ENCODE measurements at places on chromosomes 5 and 9.

- peak; percentile 27 for DNase-seq
These were observed 171.6 kb downstream of the PAX5 start for GRCh38 chr9:36862206-36863145.

DNA sequence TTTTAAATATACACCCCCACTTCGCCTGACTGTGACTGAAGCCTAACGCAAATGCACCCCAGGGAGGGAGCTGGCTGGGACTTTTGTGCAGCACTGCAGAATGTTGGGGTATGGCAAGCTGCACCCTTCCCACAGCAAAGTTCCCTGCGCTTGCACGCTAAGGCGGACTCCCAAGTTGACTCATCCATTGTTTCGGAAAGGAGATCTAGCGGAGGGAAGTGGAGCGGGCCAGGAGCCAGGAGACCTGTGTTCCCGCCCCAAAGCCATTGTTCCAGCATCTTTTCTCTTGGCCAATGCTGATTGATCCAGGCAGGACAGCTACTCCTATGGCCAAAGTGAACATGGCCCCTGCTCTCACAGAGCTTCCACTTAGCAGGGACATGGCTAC, 202.9 kb downstream of the AOPEP start:
- DNase-seq = no peak

DNA sequence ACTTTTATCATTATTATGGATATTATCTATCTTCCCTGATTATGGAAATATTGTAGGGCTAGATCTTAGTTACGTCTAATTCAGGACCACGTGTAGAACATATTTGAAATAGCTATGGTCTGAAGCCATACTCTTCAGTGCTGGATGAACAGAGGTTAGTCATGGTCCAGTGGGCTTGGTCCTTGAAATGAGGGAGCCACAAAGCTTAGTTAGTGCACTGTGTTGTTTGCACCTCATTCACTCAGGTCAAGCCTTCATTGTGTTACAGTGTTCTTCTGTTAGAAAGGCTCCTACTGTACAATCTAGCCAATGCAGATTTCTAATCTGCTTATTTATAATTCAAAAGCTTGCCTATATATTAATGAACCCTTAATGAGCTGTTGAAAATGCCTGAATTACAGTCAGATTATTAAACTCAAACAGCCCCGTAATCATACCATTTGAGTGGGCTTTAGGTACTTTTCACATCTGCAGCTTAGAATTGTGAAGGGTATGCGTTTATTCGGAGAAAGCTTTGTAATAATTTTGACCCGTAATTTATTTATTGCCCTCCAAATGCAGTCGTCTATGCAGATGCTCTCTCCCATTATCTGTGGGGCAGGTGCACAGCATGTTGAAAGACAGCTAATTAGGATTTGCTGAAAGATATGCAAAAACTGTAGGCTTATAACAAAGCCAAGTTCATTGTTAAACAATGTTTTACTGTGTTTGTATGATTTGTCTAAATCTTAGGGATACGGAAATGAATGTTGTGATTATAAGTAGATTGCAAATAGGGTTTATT, 164.9 kb downstream of the PBX3 start:
- peak; percentile 25 for DNase-seq

GRCh38 chr9:13383216-13383615, 103.7 kb upstream of the MPDZ start:
- DNase-seq = no peak

GRCh38 chr9:137502008-137502911, 43.1 kb upstream of the NSMF start:
- DNase-seq = no peak

- no peak for DNase-seq
These were observed 158.9 kb upstream of the FREM1 start for GRCh38 chr9:15069106-15069505.

- peak; percentile 61 for DNase-seq
These were observed 43.5 kb upstream of the DNAH5 start for GRCh38 chr5:13987843-13988464.

- no peak for DNase-seq
These were observed 249.9 kb downstream of the NTRK2 start for GRCh38 chr9:84919440-84919839.

DNA sequence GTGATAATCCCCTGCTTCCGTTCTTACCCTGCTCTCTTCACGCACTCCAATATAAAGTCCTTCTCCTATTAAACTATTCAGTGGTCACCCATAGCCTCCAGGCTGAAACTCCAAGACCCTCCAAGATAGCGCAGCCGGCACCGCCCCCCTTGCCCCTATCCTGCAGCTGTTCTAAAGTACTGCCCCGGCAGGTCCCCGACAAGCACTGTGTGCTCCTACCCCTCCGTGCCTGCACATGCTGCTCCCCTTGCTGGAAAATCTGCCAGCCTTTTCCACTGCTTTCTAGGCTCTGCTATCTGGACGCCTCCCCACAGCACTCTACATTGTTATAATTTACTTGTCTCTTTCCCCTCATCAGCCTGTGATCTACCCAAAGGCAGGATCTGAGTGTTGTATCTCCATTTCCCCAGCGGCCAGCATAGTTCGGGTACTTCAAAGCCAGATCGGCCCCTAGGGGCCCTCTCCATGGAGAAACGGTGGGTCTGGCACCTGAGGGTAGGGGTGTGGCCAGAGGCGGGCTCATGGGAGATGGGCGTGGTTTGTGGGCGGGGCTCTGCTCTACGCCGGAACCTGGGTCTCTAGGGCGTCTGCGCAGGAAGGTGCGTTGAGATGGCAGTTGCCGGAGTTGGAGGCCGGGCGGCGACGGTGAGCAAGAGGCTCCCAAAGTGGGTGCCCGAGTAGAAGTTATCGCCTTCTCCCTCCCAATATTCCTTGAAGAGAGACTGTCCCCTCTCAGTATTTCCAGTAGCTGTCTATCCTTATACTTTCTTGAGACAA, 83.5 kb upstream of the RUSC2 start:
- no peak for DNase-seq

DNA sequence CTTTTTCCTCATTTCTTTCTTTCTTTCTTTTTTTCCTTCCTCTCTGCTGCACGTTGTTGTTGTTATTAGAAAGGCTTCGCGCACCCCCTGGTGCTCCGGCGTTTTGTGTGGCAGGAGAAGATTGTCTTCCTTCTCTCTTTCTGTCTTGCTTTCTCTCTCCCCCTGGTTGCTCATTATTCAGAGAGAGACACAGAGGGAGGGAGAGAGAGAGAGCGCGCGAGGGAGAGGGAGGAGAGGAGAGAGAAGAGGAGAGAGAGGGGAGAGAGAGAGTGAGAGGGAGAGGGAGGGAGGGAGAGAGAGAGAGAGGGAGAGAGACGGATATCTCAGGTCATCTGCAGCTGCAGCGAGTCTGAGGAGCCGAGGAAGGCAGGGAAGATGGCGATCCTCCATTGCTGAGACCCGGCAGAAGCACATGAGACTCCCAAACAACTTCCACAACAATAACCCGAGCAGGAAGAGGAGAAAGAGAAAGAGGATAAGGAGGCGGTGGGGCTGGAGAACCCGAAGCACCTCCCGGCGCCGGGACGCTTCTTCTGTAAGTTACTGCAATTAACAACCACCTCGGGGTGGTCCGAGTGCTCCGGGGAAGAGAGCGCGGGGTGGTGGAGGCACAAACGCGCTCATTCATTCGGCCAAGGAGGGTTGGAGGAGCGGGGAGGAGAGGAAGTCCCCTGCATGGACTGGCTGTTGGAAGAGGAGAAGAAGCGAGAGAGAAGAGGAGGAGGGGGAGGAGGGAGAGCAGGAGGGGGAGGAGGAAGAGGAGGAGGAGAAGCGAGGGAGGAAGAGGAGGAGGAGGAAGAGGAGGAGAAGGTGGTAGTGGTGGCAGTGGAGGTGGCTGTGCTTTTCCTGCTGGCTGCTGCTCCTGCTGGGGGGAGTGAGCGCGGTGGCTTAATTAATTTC, at the start of gene ZNF462:
Gene ZNF462, plus strand, starts transcription at position 346 of the 900 bp plus-strand sequence. CDS start 60,218 bp downstream, outside the sequence.
- DNase-seq = peak; percentile 72

GRCh38 chr9:111914749-111915424, 18.3 kb downstream of the UGCG start:
- DNase-seq = no peak

DNA sequence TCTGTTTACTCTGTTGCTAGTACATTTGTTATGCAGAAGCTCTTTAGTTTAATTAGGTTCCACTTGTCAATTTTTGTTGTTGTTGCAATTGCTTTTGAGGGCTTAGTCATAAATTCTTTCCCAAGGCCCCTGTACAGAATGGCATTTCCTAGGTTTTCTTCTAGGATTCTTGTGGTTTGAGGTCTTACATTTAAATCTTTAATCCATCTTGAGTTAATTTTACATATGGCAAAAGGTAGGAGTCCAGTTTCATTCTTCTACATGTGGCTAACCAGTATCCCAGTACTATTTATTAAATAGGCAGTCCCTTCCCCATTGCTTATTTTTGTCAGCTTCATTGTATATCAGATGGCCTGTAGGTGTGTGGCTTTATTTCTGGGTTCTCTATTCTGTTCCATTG, 792.4 kb downstream of the PTPRD start:
- DNase-seq = no peak

DNA sequence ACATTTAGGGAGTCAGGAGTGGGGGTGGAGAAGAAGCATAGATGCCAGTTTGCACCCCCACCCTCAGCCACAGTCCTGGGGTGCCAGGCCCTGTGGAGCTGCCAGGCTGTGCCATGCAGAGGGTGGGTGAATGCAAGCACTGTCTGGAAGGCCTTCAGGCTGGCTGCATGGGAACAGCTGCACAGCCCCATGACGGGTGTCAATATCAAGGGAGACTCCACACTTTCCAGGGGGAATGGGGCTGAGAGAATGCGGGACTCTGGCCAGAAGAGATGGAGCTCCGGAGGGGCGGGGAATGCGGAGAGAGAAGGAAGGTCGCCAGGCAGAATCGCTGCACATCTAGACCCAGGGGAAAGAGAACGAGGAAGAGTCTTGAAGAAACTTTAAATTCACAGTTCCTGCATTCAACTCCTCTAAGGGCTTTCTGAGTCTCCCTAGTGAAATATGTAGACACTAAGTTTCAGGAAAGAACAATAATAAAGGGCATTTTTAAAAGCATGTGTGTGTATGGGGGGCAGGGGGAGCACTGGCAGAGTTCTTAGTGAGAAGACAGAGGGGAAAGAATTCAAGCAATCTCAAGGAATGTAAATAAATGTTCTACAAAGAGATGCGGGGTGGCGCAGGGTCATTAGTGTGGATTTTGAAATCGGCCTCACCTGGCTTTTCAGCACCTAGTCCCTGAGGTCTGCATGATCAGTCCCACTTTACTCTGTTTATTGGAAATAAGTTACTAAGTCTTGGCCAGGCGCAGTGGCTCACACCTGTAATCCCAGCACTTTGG, 59.1 kb downstream of the BOD1 start:
- no peak for DNase-seq

DNA sequence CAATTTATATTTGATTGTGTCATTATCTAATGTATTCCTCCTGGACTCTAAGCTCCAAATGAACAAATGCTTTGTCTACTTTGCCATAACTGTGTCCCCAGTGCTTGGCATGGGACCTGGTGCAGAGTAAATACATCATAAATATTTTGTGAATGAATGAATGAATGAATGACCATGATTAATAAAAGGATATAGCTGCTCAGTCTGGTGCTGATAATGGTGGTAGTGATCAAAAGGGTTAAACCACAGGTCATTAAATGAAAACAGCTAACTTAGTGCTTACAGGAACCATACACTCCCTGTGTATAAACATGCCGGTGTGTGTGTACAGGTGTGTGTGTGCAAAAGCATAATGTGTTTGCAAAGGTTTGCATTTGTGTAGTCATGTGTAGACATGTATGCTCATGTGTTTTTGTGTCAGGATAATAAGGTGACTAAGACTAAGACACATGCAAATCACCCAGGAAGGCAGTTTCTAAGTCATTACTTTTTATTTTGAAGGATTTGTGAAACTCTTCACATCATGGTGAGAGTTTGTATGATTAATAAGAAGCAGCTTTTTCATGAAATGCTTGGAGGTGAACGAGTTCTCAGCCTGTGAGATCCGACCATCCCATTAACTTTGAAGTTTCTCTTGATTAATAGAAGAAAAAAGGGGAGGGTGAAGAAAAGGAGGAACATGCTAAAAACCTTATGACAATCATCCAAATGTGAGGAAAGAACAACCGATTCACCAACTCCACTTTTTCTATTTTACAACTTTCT, 24.6 kb downstream of the SPARC start:
- no peak for DNase-seq

DNA sequence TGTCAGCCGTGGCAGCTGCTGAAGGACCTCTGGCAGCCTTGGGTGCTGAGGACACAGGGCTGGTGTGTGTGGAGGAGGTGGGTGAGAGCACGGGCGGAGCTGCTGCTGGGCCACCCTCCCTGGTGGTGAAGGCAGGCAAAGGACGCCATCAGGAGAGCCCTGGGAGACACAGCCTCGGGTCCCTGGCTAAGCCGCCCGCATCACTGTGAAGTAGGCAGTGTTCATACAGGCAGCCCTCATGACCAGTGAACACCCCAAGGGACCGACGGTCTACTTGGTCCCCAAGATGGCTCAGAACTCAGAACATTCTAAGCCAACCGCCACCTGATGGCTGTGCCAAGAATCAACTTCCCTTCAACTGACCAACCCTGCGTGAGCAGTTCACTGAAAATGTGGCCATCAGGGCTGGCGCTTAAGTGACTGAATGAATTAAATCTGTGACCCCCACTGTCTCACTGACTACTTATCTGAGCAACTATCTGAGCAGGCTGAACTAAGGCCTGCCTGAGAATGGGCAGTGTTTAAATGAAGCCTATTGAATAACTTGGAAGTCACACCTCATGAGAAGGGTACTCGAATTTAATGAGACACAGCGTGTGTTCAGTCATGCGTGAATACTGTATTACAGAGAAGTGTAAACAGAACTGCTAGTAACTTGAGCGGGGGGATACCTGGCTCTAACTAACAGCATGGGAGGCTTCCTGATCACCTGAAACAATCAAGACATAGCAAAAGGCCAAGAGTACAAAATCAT, 54.7 kb upstream of the SIMC1 start:
- no peak for DNase-seq

DNA sequence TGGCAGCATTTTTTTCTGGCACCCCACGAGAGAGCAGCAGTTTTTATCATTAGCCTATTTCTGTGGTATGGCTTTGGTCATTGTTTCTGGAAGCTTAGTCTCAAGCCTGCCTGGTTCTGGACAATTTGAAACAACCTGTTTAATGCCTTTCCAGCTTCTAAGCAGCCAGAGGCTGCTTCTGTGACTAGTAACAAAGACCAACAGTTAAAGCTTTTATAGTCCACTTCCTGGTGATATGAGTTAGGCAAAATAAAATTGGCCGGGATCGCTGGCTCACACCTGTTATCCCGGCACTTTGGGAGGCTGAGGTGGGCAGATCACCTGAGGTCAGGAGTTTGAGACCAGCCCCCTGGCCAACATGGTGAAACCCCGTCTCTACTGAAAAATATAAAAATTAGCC, 24.0 kb downstream of the LYRM7 start:
- DNase-seq = no peak
